ENCODE measurements at places on chromosomes 13 and 19. TPM values are rescaled to one million over a fixed set of nuclear protein-coding genes. Genes with fewer than 3 reads are reported as not detected.

The PTH2 gene
- 6.2 TPM for total RNA-seq

The CYP2A6 gene
- 0.42 TPM for total RNA-seq

The LAIR1 gene
- total RNA-seq: not detected

The ZNF791 gene
- total RNA-seq: 9.1 TPM

The LGALS7 gene
- not detected for total RNA-seq

The RPS19 gene
- 1,651 TPM for total RNA-seq

The ODAD3 gene
- 3.9 TPM for total RNA-seq

The VAV1 gene
- total RNA-seq: not detected

The IGSF23 gene
- total RNA-seq: not detected

The SERTM1 gene
- 0.12 TPM for total RNA-seq

The CD79A gene
- total RNA-seq: 0.11 TPM

The CCNA1 gene
- total RNA-seq: not detected

The RABAC1 gene
- total RNA-seq: 151 TPM

The DCT gene
- 0.18 TPM for total RNA-seq

The SOHLH2 gene
- 7.0 TPM for total RNA-seq

The SERP2 gene
- total RNA-seq: 8.6 TPM

The CACTIN gene
- total RNA-seq: 49.0 TPM

The ZNF442 gene
- 2.7 TPM for total RNA-seq

Data from cardiac muscle cell (in vitro differentiated cells and primary cell).